Erythroblast (primary cell): ENCODE measurements at places on chromosomes 13 and 19.

DNA sequence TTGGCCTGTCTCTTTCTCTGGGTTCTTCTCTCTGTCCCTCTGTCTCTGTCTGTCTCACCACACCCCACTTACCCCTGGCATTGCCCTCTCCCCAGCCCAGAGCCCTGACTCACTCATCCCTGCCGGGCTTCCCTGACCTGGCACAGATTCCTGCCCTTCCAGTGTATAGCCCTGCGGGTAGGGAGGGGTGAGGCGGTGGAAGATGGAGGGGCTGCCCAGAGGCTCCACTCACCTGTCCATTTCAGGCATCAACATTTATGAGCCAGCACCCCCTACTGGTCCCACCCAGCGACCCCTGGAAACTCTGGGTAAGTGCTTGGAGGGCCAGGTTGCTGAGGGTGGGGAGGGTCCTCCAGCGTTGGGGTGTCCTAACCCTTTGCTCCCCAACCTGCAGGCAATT, 1.0 kb downstream of the NCCRP1 start:
- no peak for DNase-seq

- DNase-seq = no peak
Measured at GRCh38 chr13:42373048-42373812, 101.3 kb downstream of the AKAP11 start.

DNA sequence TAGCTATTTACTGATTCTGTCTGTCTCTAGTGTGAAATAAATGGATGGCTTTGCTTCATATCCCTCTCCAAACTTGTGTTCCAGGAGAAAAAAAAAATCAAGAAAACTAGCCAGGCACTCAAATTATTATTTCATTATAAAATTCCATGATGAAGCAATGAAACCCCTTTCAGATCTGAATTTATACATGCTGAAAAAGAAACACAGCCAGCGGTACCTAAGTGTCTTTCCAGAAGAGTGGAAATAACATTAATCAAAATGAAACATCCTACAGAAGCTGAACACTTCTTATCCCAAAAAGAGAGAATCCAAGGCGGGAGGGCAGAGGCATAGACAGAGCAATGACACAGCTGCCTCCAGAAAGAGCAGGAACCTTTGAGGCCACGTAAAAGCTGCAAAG, 15.9 kb downstream of the ENOX1 start:
- DNase-seq = no peak

GRCh38 chr13:46313024-46313423, 74.0 kb downstream of the RUBCNL start:
- DNase-seq = no peak

- no peak for DNase-seq
Measured at GRCh38 chr19:30752876-30753275, 380.7 kb downstream of the ZNF536 start.

- DNase-seq = no peak
Measured at GRCh38 chr13:90710164-90710759, 637.2 kb upstream of the MIR17HG start.

GRCh38 chr13:113207460-113207859, 1.0 kb downstream of the PCID2 start:
- DNase-seq = peak; percentile 65
